Right kidney (tissue), 9 donors: ENCODE measurements at places on chromosomes 7 and 10.

GRCh38 chr7:16753102-16753931 lies at the start of gene TSPAN13:
TSPAN13 (plus strand) TSS chr7:16753755; CDS start chr7:16753968, 213 bp downstream.
- peak; percentile 81 for DNase-seq

- no peak for DNase-seq
Measured at GRCh38 chr7:189719-190118, 2.7 kb upstream of the FAM20C start.

DNA sequence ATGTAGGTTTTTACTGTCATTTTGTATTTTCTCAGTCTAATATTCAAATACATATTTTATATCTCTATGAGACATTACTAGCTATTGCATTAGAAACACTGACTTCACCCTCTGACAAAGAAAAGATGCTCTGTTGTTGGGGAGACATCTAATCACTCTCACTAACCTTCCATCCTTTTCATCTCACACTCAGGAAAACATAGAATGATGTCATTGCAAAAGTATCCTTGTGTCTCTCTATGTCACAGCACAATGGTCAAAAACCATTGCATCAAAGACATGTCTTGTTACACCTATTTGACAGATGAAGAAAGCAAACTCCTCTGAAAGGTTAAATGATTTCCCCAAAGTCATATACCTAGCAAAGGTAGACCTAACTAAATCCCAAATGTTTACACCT lies 231.3 kb upstream of the PTN start:
- no peak for DNase-seq

GRCh38 chr7:46301677-46302076 lies 380.6 kb upstream of the IGFBP3 start:
- no peak for DNase-seq

DNA sequence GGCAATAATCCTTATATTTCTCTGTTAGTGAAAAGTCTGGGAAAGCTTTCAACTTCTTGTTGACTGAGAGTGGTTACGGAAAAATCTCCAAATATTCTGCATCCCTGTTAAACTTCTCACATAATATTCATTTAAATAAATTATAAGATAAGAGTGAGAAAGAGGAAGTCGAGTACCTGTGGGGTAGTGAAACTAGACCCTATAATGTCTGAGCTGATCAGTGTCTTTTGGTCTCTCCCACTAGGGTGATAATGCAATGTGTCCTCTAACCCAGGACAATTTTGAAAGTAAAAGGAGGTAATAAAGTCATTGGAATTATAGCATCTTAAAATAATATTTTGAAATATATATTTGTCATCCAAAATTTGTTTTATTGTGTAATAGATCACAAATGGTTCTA lies 2.1 kb upstream of the AGR3 start:
- no peak for DNase-seq

DNA sequence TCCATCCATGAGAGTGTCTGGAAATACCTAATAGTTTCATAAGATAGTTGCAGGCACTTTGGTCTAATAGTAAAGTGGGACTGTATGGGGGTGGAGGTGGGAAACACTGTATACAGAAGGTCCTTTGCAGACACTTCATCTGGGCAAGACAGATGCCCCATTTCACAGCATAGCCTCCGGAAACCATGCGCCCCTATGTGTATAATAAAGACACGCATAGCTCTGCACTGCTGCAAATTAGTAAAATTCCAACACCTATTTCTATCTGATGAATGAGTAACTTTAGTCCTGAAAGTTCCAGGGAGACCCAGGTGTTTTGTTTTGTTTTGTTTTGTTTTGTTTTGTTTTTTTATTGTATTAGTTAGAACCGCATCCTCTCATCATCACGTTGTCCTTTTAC lies 187.1 kb downstream of the CREB5 start:
- no peak for DNase-seq

- DNase-seq: no peak
Measured at GRCh38 chr7:114842551-114843065, 79.3 kb upstream of the MDFIC start.

GRCh38 chr10:34705563-34705962 lies 109.5 kb downstream of the PARD3 start:
- no peak for DNase-seq

GRCh38 chr10:52652431-52653262 lies 119.9 kb downstream of the MBL2 start:
- DNase-seq: no peak

DNA sequence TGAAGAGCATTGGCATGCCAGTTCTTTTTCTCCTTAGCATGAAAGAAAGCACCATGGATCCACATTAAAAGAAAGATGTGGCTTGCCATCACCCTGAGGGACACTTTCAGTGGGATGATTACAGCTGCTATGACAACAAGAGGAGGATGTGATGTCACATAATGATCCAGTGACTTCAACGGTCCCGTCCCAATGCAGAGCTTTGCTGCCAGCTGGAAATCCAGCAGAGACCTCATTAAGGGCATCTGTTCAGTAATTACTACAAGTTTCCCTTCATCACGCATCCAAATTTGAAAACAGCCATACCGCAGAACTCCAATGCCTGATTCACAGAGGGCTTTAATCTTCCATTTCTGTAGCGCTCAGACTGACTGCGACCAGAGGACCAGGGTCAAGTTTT lies 206.6 kb downstream of the LSM5 start:
- DNase-seq: no peak

DNA sequence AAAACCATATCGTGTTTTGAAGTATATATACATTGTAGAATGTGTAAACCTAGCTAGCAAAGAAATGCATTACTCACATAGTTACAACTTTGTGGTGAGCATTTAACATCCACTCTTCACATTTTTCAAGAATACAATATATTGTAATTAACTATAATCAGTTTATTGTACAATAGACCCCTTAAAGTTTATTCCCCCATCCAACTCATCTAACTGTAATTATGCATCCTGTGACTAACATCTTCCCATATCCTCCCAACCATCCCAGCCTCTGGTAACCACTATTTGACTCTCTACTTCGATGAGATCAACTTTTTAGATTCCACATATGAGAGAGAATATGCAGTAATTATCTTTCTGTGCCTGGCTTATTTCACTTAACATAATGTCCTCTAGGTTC lies 526.4 kb downstream of the KIF20B start:
- no peak for DNase-seq

GRCh38 chr10:49761789-49762565 lies at the start of gene OGDHL:
OGDHL (minus strand) TSS chr10:49762323; CDS start chr10:49758592, 3,731 bp downstream.
- DNase-seq: peak; percentile 76

DNA sequence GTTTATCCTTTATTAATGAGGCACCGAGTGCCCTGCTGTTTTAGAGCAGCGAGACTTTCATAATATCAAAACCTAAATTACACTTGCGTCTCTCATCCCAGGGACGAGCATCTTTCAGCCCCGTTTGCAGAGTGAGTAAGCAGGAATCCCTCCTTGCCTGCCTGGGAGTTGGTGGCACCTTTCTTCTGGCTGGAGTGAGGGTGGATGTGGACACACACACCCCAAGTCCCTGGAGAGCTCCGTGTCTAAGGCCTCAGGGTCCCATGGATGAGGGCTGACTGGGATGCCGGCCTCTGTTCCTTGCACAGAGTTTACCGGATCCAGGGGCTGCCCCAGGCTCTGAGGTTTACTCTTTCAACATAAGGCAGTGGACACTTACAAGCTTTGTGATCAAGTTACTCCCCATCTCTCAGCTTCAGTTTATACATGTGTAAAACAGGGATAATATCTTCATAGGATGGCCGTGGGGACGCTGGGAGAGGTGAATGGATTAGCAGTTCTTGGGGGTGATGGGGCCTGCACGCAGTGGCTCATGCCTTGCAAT lies 24.5 kb downstream of the POLL start:
- no peak for DNase-seq

DNA sequence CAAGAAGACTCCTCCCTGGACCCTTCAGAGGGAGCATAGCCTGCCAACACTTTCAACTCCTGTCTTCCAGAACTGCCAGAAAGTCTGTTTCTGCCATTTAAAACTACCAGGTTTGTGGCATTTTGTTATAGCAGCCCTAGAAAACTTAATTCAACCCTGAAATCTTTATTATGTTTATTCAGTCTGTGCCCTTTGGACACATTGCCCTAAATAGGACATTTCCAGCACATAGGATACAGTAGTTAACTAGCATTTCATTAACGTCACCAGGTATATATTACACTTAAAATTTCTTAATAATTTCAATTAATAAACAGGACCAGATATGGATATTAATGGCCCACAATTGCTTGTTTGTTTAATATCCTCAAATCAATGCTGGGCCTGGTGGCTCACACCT lies 54.3 kb downstream of the KCNH2 start:
- no peak for DNase-seq

DNA sequence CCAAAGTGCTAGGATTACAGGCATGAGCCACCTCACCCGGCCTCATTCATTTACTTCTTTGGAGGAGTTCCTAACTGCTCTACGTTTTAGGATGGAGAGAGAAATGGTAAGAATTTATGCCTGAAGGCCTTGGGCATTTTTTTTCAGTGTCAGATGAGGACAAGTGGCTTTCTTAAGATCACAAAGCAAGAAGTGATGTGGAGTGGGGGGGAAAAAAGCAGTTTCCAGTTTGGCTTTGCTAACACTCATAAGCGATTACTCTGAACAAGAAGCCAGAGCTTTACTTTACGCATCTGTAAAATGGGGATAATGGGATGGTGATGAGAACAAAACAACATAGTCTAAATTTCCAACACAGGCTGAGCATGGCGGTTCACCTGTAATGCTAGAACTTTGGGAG lies 2.6 kb upstream of the PPIA start:
- DNase-seq: no peak

DNA sequence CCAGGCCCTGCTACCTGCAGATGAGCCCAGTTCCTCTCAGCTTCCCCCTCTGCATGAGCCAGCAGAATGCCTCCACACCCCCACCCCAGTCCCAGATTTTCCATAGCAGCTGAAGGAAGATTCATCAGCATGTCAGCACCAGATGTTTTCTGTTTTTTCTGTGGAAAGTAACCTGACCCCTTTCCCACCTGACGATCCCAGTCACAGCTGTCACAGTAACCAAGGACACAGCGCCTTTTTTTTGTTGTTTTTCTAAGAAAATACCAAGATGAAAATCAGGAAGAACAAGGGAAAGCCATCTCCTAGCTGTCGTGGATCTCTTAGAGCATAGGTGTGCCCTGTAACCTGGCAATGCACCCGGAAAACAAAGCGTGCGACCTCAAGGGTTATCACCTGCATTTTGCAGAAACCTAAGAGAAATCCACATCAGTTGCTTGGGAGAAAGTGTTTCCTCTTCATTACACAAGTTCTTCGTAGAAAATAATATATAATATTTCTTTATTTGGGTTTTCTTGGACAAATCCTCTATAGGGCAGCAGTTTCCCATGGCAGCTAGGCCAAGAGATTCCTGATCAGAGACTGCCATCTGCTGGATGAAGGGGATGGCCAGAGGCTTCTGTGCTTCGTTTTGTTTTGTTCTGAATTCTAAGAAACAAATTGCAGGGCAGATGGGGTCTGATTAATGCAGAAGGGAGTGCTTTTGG lies 401.9 kb downstream of the TNS3 start:
- peak; percentile 54 for DNase-seq

- DNase-seq: no peak
Measured at GRCh38 chr7:106169821-106170610, 57.9 kb upstream of the SYPL1 start.

- DNase-seq: no peak
Measured at GRCh38 chr10:131817866-131818509, 82.8 kb upstream of the PPP2R2D start.

DNA sequence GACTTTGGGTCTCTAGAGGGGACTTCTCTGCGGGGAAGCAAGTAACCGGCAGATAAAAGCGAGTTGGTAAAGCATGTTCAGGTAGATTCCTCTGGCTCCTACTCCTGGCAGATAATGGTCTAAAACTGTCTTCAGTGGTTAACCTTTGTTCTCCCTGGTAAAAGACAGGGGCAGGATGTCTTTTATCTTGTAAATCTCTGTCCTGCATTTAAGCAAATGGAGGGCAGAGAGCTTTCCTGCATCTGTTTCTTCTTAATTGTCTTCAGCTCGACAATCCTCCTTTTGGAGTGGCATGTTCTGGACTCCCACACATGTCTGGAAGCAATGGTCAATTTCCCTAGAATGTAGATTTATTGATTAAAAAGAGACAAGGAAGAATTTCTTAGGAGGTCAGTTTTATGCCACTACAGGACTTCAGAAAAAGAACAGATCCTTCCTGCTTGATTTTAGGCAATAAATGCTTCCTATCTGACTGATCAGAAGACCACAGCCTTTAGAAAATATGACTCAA lies 16.6 kb downstream of the C7orf33 start:
- no peak for DNase-seq
